Kidney tubule cell (primary cell): ENCODE measurements at places on chromosomes 5 and 9.

GRCh38 chr5:142853682-142854081 is 83.5 kb downstream of the ARHGAP26 start:
- peak; percentile 77 for DNase-seq

GRCh38 chr5:5141625-5142525 is 1.7 kb downstream of the ADAMTS16 start:
- peak; percentile 73 for DNase-seq

GRCh38 chr9:132440735-132441134 is 30.7 kb downstream of the CFAP77 start:
- DNase-seq: no peak

GRCh38 chr5:1670351-1670750 is 129.3 kb downstream of the MRPL36 start:
- peak; percentile 74 for DNase-seq

GRCh38 chr9:14315875-14316601 is 2.1 kb upstream of the NFIB start:
- peak; percentile 72 for DNase-seq

GRCh38 chr9:79765466-79765865 is 193.7 kb downstream of the TLE4 start:
- peak; percentile 14 for DNase-seq

GRCh38 chr5:26026044-26026443 is 1012.3 kb downstream of the CDH9 start:
- no peak for DNase-seq
